Panc1 (cell line): ENCODE measurements at places on chromosomes 5 and 9.

DNA sequence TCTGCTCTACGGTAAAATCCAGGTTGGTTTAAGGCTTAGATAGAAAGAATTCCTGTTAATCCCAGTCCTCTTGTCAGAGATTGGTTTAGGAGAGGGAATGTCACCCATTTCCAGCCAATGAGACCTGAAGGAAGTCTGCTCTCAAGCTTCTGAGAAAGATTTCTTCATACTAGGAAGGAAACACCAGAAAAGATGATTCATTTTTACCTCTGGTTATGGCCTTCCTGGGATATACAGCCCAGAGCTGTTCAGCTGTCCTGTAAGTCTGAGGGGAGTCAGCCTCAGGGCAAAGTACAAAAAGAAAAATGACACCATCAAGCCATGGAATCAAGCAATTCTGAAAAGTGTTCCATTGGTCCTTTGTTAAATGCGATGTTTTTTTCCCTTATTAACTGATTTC is 18.6 kb upstream of the CFAP95 start:
- DNase-seq: no peak

- no peak for DNase-seq
Measured at GRCh38 chr9:29850664-29851063, 2277.4 kb upstream of the C9orf72 start.

DNA sequence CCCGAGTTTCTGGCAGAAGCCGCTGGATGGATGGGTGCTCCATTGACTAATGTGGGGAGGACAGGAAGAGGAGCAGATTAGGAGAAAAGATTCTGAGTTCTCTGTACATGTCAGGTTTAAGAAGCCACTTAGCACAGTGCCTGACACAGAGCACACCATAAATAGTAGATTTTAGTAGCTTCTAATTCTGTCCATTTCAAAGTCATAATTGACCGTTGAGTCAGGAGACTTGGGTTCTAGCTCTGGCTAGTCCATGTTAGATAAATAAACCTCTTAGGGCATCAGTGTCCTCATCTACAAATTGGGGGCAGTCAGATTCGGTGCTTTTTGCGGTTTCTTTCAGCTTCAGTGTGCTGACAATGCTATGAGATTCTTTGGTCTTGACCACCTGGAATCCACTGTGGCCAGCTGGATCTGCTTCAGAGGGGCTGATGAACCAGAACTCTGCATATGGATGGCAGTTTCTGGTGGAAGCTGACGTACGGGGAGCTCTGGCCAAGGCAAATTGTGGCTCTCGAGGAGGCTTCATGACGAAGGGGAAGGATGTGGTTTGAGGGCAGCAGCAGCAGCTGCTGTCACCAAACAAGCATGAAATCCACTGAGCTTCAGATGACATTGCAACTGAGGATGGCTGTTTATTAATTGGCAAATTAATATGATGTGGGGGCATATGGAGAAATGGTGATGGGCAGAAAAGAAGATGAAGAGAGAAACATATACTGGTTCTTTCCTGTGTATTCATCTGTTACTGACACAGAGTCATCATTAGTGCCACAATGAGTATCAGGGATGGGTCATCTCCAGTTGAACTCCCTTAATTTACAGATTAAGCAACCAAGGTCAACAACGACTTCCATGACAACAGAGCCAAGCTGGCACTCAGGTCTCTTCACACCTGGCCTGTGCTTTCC is 134.4 kb downstream of the AOPEP start:
- DNase-seq: no peak

DNA sequence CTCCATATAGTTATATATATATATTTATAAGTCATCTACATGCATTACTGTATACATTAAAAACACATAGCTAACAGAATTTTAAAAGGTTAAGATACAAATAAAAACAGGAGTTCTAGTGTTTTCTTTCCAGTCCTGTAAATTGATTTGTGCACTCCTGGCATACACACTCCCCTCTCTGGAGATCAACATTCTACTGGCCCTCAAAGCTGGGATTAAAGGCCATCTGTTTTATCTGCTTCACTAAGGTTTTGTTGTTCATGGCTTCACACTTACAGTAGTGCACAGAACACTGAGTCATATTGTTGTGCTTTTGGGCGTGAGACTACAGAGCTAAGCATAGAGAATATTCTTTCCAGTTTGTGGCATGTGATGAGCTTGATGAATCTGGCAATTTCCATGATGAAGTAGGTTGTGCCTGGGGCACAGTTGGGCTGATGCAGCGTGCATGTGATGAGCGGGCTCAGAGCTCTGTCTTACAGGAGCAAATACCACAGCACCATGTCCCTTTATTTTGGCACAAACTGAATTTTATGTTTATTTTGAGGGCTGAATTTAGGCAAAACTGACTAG is 98.2 kb downstream of the TAF11L14 start:
- DNase-seq: no peak

- DNase-seq: no peak
Measured at GRCh38 chr5:10626473-10627013, 62.7 kb downstream of the ANKRD33B start.

DNA sequence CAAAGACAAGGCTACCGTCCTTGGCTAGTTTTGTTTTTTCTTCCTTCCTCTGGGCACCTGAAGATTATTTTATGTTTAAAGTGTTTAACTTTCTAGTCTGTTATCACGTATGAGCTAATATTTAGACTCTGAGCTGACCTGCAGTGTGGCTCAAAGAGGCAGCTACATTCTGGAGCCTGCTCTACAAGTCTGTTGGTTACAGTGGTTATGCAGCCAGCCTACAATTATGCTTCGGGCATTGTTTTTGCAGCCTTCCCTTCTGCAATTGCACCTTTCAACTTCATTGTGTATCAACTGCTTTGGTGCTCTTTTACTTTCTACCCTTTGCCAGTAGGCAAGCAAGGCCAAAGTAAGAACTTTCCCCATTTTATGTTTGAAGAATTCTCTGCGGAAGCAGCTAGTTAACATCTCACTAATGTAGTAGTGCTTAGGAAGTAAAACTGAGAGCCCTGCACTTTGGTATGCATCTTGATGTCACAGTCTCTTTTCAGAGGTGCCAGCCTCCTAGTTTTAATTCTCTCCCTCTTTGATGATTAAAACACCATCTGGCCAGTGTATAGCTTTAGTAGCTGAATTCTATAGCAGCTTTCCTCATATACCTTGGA is 322.1 kb downstream of the FAM170A start:
- DNase-seq: no peak

DNA sequence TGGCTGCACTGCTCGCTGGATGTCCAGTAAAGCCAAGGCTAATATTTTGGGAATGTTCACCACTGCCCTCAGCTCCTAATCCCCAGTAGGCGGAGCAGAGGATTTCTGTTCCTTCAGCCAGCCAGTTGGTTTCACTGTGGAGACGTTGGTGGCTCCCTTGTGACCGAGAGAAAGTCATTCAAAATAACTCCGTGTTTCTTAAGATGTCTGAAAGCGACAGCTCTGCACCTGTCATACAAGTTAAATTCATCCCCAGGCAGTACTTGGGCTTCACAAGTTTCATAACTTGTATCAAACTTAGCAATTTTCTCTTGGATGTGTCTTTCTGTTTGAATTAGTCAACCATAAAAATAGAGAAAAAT is 382 bp upstream of the CDKN2B start:
- no peak for DNase-seq

GRCh38 chr5:1672396-1672795 is 127.2 kb downstream of the MRPL36 start:
- no peak for DNase-seq

- no peak for DNase-seq
Measured at GRCh38 chr5:56971275-56971674, 19.4 kb upstream of the MIER3 start.

- no peak for DNase-seq
Measured at GRCh38 chr5:98904780-98905179, 24.0 kb downstream of the CHD1 start.

- DNase-seq: no peak
Measured at GRCh38 chr5:100913298-100913697, 10.2 kb upstream of the ST8SIA4 start.

GRCh38 chr5:66554884-66555283 is 41.3 kb upstream of the MAST4 start:
- DNase-seq: no peak

DNA sequence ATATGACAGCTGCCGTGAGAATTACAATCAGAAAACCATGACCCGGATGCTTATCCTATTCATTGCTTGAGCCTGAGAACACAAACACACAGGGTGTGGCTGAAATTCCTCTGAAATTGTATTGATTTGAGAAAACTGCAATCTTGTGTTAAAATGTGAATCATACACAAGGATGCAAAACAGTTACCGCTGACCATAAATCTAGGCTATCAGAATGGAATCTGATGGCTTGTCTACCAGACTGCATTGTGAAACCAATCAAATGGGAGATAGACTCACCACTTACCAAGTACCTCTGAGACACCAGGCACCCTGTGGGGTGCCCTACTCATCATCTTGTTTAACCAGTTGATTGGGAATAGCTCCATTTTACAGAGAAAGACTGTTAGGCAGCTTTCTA is 188.7 kb upstream of the MSX2 start:
- DNase-seq: no peak

GRCh38 chr5:68746643-68747420 is 347.0 kb upstream of the SLC30A5 start:
- DNase-seq: no peak

- DNase-seq: no peak
Measured at GRCh38 chr9:123483191-123483803, 127.3 kb downstream of the CRB2 start.

DNA sequence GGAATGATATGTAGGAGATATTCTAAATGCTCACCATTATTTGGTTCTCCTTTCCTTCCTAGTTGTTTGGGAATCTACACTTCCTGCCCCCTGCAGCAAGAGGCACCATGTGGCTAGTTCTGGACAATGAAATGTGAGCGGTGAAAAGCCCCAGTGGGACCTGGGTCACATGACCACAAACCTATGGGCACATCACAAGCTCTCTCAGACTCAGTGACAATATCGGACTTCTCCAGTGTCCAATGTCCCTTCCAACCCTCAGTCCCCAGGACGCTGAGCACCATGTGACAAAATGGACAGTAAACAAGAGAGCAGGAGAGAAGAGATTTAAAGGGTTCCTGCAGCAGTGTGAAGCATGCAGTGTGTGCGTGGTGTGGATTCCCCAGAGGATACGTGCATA is 44.6 kb upstream of the FOXE1 start:
- DNase-seq: no peak

DNA sequence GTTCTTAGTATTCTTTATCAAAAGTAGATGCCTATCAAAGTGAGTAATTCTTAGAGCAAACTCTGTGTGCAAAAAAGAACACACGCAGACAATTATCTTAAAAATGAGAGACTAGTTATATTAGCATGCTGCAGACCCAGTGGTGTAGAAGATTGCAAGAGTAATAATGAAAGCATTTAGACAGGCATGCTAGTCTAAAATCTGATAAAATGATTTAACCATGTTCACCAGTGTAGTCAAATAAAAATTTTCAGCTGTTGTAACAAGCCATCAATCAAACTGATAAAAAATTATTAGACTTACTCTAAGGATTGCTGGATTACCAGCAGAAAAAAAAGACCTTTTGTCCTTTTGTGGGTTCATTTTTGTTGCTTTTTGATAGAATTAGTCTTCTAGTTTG is 241.9 kb upstream of the TLE4 start:
- no peak for DNase-seq

GRCh38 chr5:133062276-133062675 is 10.5 kb downstream of the HSPA4 start:
- DNase-seq: no peak

DNA sequence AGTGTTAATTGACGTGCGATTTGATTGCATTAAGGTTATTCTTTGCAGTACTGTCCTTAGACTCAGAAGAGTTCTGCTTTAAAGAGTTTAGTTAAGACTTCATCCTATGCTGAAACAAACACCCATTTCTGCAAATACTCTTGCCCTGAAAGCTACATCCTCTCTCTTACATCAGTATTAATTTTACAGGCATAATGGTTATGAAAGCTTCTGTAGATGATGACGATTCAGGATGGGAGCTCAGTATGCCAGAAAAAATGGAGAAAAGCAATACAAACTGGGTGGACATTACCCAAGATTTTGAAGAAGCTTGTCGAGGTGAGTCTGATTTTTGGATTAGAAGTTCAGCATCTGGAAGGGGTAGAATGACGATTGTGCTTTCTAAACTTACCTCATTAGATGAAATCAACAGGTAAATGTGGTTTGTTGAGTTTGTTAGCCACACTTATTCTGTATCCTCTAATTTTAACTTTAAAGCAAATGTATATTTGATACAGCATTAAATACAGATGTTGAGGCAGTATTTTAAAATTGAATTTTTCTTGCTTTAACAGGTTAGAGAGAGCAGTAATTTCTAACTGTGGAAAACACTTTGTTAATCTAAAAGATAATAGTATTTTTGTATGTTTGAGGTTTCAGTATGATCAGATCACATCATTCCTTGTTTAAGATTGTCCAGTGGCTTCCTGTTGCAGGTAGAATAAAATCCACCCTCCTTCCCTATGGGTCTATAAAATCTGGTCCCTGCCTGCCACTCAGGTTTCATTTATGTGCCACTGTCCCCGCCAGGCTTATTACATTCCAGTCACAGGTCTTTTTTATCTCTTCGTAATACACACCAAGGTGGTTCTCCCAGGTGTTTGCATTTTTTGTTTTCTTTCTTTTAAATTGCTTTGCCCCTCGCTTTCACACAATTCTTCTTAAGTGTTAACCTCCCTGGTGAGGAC is 1.3 kb downstream of the NAA35 start:
- no peak for DNase-seq

DNA sequence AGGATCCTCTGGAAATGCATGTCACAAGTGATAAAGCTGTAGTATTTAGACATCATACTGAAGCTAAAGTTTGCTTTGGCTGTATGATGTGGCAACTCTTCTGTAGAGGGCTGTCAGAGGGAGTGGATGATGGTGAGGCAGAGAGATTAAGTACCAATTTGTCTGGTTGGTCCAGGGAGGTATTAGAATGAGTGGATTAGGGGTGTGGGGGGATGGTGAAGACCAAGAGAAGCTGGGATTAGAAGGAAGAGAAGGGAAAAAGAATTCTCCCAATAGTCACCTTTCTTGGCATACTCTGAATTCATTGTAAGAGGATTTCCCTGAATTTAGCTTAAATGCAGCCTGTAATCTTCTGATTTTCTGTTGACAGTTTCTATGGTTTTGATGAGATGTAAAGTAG is 3.6 kb downstream of the PCDHAC2 start:
- no peak for DNase-seq

DNA sequence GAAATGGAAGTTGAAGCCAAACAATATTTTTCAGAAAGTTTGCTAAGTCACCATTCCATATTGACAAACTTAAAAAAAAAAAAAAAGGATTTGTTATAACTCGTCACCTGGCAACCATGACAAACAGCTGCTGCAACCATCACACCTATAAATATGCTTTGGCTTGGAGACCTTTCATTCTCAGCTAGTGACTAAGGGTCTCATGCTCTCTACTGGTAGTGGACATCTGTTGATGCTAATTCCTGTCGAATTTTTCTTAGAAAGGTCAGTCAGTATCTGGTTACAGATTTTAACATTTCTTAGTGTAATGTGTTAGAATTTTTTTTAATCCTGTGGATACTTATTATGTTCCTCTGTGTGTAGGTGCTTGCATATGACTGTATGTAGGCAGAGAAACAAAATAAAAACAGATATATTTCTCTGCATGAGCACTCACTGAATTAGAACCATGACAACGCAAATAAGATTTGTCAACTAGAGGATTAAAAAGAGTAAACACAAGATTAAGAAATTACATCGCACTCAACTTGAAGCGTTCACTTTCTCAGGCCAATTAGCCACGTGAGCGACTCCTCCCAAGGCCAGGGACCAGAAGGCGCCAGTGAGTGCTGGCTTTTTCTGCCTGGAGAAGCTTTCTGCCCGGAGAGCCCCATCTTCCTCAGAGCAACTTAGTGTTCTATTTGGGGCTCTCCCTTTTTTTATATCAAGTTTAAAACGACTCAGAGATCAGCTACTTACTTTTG is 27.0 kb upstream of the ZNF622 start:
- DNase-seq: peak; percentile 64
